ENCODE measurements at places on chromosomes 5 and 9.
A peak's percentile ranks its signal among the peaks of the same experiment; 100 is the strongest.

GRCh38 chr9:89278997-89279739 is 31.8 kb upstream of the CKS2 start:
- peak; percentile 3 for DNase-seq

- DNase-seq, result no peak
These were observed 828 bp downstream of the TYRP1 start for GRCh38 chr9:12694013-12694412.

DNA sequence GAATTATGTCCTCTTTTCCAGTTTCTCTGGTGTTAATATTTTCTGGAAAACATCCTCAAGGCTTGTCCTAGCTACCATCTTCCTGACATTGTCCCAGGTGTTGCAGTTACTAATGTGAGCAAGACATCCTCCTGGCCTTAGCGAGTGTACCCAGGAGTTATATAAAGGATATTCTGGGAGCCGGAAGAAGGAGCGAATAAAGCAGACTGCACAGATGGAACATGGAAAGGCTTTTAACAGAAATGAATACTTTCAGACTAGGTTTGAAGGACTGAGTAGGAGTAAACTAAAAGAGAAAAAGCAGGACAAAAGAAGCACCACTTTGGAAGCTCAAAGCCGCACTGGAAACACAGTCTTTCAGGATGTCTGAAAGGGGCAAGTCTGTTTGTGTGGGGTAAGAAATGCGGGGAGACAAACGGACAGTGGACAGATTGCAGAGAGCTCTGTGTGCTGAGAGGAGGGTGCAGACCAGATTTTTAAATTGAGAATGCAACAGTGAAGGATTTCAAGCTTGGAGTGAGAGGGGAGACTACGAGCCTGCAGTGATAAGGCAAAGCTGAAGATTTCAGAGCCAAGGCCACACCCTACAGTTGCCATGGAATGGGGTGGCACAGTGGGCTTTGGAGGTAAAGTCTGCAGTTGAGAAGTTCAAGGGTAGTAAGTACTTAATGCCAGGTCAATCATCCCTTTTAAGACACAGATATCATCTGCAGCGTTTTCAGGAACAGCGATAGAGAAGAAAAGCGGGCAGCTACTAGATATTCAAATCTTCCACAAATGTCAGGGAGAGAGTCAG is 94.1 kb upstream of the TAF11L2 start:
- no peak for DNase-seq

- no peak for DNase-seq
These were observed 67.2 kb upstream of the FSTL4 start for GRCh38 chr5:133679534-133679933.

DNA sequence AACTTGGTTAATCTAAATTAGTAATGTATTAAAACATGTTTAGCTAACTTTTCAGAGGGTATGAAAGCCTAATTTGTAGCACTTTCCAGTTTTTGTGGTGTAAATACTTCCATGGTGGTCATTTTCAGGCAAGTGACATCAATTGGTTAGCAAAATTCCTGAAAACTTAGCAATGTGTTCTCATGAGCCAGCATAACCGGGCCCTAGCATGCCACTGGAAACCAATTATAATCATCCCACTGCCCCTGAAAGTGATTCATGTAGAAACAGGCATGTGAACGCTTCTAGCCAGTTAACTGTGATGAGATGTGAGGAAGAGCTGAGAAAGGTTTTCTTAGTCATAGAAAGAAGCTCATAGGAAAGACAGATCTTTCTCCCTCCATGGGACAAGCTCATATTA is 417.2 kb downstream of the TLR4 start:
- DNase-seq, result no peak

GRCh38 chr5:32332966-32333365 is 20.2 kb upstream of the MTMR12 start:
- DNase-seq, result no peak

DNA sequence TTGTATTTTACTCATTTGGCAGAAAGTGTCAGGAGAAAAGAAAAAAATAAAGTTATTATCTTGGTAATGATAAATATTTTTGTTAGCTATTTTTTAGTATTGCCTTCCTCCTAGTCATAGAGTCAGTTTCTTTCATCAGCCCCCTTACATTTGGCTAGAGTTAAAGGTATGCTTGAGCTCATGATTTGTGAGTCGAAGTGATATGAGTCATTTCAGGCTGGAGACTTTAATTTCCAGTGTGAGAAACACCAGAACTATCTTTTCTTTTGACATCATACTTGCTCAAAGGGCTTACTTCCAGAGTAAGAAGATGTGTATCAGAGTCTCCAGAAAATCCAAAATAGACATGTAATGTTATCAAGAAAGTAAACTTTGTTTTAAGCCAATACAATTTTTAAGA is 746.7 kb upstream of the TYRP1 start:
- DNase-seq, result no peak

- DNase-seq, result no peak
These were observed 60.7 kb upstream of the NIPBL start for GRCh38 chr5:36815871-36816270.

- DNase-seq, result no peak
These were observed 398.0 kb downstream of the RAB3C start for GRCh38 chr5:58980890-58981289.

GRCh38 chr5:78515670-78516069 is 132.9 kb downstream of the LHFPL2 start:
- no peak for DNase-seq

DNA sequence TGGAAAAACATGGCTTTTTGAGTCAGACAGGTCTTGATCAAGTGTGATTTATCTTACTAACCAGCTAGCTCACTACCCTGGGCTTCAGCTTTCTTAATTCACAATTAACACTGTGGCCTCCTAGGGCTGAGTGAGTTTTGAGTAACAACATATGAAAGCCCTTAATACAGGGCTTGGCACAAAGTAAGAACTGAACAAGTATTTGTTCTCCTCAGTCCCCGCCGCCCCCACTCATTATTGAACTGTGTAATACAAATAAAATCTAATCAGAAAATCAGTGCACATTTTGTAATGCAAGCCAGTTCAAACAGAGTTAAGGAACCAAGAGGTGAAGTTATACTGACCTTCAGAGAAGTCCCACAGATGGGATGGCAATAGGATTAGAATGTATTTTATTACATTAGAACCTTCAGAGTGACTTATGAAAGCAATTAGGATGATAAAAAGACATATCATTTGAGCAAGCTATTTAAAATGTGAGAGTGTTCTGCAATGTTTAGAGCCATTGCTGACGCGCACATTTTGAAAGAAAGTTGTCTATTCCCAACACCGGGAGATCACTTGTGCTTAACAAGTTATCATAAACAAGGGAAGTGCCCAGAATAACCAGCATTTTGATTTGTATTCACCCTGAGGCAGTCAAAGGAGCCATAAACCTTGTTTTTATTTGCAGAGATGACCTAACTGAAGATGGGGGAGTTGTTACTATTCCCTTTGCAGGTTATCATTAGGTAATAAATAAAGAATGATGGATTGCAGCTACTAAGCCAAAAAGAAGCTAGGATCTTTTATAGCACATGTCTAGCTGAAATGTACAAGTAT is 19.4 kb downstream of the ADAMTS16 start:
- DNase-seq, result no peak

DNA sequence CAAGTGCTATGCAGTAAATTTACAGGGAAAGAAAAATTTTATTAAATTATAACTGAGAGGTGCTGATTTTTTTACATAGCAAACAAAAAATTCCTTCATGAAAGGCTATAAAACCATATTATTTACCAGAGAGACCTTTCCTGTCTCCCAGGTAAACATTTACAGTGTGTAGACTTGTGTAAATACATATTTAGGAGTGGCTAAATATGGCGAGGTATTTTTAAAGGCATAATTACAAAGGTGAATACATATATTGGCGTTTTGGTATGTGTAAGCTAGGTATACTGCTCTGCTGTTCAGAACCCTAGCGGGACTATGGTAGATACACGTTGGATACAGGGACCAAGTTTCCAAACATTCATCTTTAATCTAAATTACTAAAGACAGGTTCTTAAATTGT is 170.6 kb upstream of the MEF2C start:
- no peak for DNase-seq

DNA sequence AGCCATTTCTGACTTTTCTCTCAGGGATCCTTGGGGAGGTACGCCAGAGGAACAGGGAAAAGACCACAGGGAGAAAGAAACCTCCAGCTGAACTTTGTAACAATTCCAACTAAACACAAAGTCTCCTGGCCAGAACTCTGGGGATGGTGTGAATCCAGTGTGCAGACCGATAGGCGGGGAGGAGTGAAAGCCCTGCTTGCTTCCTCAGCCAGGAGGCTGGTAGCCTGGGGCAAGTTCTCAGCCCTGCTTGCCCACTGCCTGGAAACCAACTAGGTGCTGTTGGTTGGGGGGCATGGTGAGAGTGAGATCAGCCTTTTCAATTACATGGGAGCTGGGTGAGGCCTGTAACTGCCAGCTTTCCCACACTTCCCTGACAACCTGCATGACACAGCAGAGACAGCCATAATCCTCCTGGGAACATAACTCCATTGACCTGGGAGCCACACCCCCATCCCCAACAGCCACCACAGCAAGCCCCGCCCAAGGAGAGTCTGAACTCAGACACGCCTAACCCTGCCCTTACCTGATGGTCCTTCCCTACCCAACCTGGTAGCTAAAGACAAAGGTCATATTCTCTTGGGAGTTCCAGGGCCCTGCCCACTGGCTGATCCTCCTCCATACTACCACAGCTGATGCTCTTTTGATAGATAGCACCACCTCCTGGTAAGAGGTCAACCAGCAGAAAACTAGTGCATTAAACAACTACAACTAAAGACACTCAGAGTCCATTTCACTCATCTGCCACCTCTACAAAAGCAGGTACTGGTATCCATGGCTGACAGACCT is 100.1 kb upstream of the TNFAIP8 start:
- no peak for DNase-seq

DNA sequence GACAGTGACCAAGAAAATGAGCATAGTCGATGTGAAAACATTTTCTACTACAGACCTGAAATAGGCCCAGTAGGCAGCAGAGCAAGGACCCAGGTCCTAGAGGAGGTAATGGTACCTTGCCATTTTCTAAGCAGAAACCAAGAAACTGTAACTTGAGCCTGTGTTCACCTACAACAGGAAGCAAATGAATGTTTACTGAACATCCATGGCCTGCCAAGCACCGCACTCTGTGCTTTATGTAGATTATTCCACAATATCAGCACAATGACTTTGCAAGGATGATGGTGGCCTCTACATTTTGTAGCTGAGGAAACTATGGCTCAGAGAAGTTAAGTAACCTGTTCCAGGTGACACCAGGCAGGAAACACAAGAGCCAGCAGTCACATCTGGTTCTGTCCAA is 215.3 kb downstream of the SPOCK1 start:
- no peak for DNase-seq

DNA sequence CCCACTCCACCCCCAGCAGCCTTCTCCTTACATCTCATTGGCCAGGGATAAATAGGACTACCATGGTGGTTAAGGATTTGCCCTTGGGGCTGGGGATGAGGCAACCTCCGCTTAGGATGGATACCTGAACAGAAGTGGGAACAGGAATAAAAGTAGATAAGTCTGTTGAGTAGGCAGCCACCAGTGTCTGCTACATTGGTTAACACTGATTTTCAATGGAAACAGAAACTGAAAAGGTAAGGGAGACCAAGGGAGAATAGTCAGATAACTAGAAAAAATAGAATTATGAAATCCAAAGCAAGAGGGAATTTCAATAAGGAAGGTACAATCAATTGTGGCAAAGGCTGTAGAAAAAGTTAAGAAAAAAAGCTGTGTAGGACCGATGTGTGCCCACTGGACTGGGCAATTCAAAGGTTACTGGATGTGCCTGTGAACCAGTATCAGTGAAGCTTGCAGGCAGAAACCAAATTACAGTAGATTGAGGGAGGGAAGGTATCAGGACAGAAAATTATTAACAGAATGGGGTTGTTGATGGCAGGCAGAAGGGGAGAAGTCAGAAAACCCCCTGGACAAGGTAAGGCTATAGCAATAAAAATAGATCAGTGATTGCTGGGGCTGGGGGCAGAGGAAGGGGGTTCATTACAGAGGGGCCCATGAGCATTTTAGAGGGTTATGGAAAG is 48.7 kb downstream of the DNAJC21 start:
- DNase-seq, result no peak

All from NCI-H1048 (cell line).